ENCODE measurements at places on chromosomes 6 and 20.

DNA sequence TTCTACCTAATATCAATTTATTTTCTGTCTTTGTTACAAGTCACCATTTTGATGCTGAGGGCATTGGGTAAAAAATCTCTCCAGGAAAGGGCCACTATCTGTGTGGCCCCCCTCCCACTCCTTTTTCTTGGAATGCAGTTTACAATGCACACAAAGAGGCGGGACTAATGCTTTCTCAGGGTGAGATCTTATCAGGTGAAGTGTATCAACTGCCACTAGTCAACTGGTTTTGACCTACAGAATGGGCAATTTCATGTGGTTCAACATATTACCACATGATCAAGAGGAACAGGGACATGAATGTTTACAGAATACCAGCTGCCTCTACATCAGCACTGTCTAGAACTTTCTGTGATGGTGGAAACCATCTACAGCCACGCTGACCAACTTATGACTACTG is 3.7 kb downstream of the RRBP1 start:
- DNase-seq, result no peak

- DNase-seq, result no peak
Measured at GRCh38 chr6:30651143-30651542, 4.2 kb downstream of the C6orf136 start.

DNA sequence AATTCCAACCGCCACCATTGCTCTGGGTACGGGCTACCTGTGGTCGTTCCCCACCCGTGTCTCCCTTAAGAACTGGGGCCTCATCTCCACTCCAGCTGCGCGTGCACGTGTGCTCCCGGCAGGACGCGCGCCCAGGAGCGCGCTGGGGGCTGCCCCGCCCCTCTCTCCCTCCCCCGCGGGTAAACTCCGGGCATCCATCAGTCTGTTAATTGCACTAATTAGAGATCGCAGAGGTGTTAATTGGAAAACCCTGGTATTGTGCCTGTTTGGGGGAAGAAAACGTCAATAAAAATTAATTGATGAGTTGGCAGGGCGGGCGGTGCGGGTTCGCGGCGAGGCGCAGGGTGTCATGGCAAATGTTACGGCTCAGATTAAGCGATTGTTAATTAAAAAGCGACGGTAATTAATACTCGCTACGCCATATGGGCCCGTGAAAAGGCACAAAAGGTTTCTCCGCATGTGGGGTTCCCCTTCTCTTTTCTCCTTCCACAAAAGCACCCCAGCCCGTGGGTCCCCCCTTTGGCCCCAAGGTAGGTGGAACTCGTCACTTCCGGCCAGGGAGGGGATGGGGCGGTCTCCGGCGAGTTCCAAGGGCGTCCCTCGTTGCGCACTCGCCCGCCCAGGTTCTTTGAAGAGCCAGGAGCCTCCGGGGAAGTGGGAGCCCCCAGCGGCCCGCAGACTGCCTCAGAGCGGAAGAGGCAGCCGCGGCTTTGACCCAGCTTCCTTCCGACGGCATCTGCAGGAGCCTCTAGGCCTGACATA is 14.4 kb downstream of the FOXP4 start:
- peak; percentile 86 for DNase-seq

GRCh38 chr20:34302723-34303533 is at the start of gene AHCY:
TSS of gene AHCY (minus strand) at chr20:34303355. CDS start at chr20:34303270, 85 bp downstream.
- peak; percentile 96 for DNase-seq

DNA sequence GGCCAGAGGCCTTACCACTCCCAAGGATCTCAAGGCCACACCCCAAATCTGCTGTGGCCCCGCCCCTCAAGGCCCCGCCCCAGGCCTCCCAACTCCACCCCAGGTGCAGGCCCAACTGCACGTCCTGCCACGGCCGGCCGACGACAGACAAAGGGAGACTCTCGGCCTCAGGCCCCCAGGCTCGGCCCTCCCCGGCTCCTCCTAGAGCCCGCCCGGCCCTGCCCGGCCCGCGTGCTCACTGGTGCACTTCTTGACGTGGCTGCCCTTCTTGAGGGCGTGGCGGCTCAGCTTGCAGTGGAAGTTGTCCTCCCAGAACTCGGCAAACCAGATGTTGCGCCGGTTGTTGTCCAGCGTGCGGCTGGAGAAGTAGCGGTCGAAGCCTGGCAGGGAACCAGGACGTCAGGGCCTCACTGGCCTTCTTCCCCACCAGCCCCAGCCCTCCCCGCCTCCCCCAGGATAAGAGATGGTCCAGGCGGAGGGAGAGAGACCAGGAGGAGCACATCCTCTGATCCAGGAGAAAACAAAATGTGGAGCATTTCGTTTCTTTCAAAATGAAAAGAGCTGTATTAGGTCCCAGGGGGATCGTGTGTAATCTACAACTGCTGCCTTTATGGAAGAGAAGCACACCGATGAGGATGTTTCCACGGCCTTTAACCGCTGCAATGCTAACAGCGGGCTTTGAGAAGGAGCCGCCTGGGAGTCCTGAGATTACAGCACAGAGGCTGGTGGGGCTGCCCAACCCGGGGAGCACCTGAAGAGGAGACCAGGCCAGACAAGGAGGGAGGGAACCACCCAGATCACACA is 89.4 kb downstream of the GRM4 start:
- peak; percentile 33 for DNase-seq

- no peak for DNase-seq
Measured at GRCh38 chr6:91911945-91912344, 1325.1 kb upstream of the MAP3K7 start.

GRCh38 chr6:21109391-21110178 is 484.0 kb upstream of the SOX4 start:
- no peak for DNase-seq

DNA sequence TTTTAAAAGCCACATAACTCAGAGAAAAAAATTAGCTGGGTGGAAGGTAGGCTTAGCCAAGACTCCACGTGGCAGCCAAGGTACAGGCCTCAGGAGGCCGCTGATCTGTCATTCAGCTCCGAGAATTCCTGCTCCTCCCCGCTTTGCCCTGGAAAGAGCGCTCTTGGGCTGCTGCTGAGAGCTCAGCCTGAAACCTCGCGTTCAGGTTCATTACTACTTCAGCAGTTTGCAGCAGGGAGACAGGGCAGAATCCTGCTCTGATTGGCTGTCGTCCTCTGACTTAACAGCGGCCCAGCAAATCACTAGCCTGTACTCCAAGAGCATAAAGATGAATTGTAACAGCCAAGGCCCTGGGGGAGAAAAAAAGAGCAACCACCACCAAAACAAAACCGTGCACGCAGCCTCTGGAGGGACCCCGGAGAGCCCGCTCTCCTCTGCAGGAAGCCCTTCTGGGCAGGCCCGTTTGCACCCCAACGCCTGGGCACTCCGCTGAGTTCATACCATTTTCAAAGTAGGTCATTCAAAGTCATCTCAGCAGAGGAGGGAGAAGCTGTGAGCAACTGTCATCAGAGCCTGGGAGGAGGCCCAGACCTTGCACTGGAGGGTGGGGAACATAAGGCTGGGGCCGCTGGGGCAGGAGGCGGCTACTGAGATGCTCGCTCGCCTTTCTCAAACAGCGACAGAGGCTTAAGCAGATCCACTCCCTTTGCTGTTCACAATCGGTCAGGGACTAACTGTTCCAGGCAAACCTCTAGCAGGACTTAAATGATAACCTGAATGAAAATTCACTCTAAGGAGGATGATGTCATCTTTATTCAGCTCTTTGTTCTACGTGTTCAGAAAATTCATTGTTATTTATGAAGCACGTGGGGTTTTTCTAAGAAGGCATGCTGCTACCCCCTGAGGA is 42.3 kb upstream of the ATXN1 start:
- no peak for DNase-seq

- DNase-seq, result no peak
Measured at GRCh38 chr6:10690651-10691445, 3.6 kb downstream of the C6orf52 start.

- DNase-seq, result no peak
Measured at GRCh38 chr20:3312940-3313682, 74.1 kb upstream of the SLC4A11 start.

Data from stimulated activated CD4-positive, alpha-beta T cell treated with anti-CD3 and anti-CD28 coated beads, Interleukin-2, amount 100 ng/mL, for 24 hours (primary cell).